H1 (cell line): ENCODE measurements at places on chromosomes 6 and 20. TPM values are rescaled to one million over a fixed set of nuclear protein-coding genes. Genes with fewer than 3 reads are reported as not detected.

- H3K27me3 ChIP-seq: no peaks in the 10 kb centered on the region; the same call in 1 of the 2 replicates
- peaks cover 5% of the 10 kb centered on the region; the same call in 1 of the 2 replicates for H3K36me3 ChIP-seq
- no peak for DNase-seq
Measured at GRCh38 chr6:166647896-166648295, 20.8 kb upstream of the RPS6KA2 start.

- peaks cover 5% of the 10 kb centered on the region; the same call in 1 of the 2 replicates for H3K4me1 ChIP-seq
- H3K27me3 ChIP-seq: no peaks in the 10 kb centered on the region
- H3K27ac ChIP-seq: no peak overlapping the region
- DNase-seq: peak; percentile 37
- H3K4me3 ChIP-seq: no peak overlapping the region
Measured at GRCh38 chr6:20415712-20416454, 14.2 kb downstream of the E2F3 start.

GRCh38 chr6:75378101-75378500, 93.5 kb upstream of the TMEM30A start:
- H3K4me3 ChIP-seq: no peak overlapping the region
- peaks cover 24% of the 10 kb centered on the region; the same call in 1 of the 2 replicates for H3K4me1 ChIP-seq
- no peaks in the 10 kb centered on the region for H3K27me3 ChIP-seq

DNA sequence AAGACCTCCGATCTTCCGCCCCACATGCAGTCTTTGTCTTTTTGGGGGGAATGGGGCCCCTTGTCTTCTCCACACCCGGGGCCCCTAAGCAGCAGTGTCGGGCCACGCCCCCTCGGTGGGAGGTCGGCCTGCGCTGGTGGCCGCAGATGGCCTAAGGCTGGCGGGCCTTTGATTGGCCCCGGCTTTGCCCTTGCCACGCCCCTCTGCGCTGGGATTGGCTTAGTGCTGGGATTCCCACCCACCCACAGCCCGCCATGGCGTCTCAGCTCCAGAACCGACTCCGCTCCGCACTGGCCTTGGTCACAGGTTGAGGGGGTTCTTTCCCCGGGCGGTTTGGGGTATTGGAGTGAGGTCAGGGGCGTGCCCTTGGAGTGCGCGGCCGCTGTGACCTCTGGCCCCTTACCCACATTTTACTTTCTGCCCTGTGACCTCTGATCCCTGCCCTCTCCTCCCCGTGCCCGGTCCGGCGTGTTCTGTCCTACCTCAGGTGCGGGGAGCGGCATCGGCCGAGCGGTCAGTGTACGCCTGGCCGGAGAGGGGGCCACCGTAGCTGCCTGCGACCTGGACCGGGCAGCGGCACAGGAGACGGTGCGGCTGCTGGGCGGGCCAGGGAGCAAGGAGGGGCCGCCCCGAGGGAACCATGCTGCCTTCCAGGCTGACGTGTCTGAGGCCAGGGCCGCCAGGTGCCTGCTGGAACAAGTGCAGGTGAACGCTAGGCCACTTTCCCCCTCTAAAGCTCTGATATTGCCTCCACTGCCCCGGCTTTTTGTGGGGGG, at the start of gene HSD17B8:
Gene HSD17B8 (plus strand): TSS at position 241 of the 776 bp plus-strand sequence. CDS start 14 bp downstream, at position 255.
- peak within 1 kb of the TSS; percentile 71 for H3K4me3 ChIP-seq
- peaks cover 9% of the 10 kb centered on the region for H3K4me1 ChIP-seq
- DNase-seq: peak; percentile 98
- no peak within 1 kb of the TSS for H3K27ac ChIP-seq
- peaks cover 23% of the 10 kb centered on the region; the same call in 1 of the 2 replicates for H3K27me3 ChIP-seq

- H3K4me3 ChIP-seq: no peak overlapping the region
- H3K4me1 ChIP-seq: no peaks in the 10 kb centered on the region
- H3K27ac ChIP-seq: no peak overlapping the region
- DNase-seq: no peak
Measured at GRCh38 chr6:5305968-5306626, 44.8 kb downstream of the FARS2 start.

GRCh38 chr6:83536034-83536646, 23.8 kb downstream of the PRSS35 start:
- H3K27ac ChIP-seq: no peak overlapping the region
- peak; percentile 84 for DNase-seq
- H3K4me1 ChIP-seq: no peaks in the 10 kb centered on the region
- no peaks in the 10 kb centered on the region for H3K27me3 ChIP-seq

DNA sequence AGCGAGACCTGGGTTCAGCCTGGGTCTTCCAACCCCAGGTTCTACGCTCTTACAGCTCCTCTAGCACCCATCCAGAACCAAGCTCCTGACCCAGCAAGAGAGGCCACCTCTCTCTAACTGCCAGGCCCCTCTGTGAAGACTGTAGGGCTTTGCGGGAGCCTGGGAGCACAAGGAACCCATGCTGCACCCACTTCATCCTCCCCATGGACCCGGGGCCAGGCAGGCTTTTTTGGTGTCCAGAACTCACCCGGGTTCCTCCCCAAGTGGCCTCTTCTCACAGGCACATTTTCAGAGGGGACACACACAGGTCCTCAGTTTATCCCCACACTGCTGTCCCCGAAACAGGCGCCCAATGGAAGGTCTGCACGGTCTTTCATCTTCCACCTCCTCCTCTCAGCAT, 145.9 kb downstream of the SYNDIG1 start:
- no peaks in the 10 kb centered on the region; the same call in 1 of the 2 replicates for H3K36me3 ChIP-seq
- no peak for DNase-seq
- no peak overlapping the region for H3K4me3 ChIP-seq
- H3K4me1 ChIP-seq: peaks cover 11% of the 10 kb centered on the region
- H3K27ac ChIP-seq: no peak overlapping the region

DNA sequence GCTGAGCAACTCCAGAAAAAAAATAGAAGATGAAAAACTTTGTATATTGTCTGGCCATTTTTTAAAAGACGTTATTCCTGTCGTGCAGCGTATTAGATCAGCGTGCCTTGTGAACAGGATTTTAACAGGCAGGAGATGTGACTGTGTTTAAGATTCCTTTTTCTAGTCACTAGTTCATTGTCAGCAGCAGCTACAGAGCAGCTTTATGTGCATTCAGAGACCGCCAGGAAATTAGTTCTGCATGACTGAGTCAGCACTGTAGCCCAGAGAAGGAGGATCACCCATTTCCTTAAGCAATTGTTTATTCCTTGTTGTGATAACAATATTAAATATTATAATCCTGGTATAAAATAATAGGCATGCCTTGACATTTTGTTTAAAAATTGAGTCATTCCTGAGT, 75.4 kb upstream of the ADGRB3 start:
- no peaks in the 10 kb centered on the region for H3K27me3 ChIP-seq
- no peak overlapping the region for H3K4me3 ChIP-seq
- no peaks in the 10 kb centered on the region for H3K36me3 ChIP-seq
- no peak for DNase-seq

DNA sequence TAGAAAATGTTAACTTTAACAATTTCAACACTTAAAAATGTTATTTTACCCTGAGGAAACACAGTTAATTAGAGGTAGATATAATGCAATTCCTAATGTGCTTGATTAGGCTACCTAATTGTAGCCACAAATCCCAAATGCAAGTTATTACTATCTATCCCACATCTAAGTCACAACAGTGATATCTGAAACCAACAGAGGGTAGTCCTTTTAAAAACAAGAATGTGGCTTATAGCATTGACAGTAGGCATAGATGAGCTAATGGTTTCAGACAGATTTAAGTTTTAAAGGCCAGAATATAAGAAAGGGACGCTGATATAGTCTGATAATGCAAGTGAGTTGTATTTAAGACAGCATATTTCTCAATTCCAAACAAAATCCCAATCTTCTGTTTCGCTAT, 23.0 kb downstream of the PLN start:
- H3K4me3 ChIP-seq: no peak overlapping the region
- H3K27ac ChIP-seq: no peak overlapping the region
- no peaks in the 10 kb centered on the region for H3K27me3 ChIP-seq
- DNase-seq: no peak
- H3K4me1 ChIP-seq: no peaks in the 10 kb centered on the region
- H3K36me3 ChIP-seq: no peaks in the 10 kb centered on the region; the same call in 1 of the 2 replicates

DNA sequence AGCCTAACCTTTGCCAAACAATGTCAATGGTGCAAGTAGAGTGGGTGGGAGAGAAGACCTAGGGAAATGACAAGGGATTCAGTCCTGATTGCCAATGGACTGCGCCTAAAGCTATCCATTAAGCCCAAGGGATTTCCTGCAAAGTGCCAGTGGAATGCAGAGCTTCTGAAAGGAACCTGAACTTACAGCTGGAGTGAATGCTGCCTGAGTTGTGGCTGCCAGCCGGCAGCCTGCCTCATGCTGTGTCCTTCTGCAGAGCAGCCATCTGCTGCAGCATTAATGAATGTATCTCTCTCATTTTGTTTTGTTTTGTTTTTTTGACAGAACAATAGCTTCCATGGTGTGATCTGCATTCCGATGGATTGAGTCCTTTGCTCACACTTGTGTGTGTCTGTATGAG, 44.7 kb downstream of the SLC35F1 start:
- peak; percentile 50 for DNase-seq
- H3K27me3 ChIP-seq: no peaks in the 10 kb centered on the region
- H3K4me1 ChIP-seq: peaks cover 8% of the 10 kb centered on the region
- no peaks in the 10 kb centered on the region for H3K36me3 ChIP-seq

GRCh38 chr6:34583461-34583860, 27.3 kb upstream of the SPDEF start:
- no peak overlapping the region for H3K4me3 ChIP-seq
- no peaks in the 10 kb centered on the region for H3K27me3 ChIP-seq
- H3K27ac ChIP-seq: no peak overlapping the region
- no peak for DNase-seq
- H3K36me3 ChIP-seq: no peaks in the 10 kb centered on the region

DNA sequence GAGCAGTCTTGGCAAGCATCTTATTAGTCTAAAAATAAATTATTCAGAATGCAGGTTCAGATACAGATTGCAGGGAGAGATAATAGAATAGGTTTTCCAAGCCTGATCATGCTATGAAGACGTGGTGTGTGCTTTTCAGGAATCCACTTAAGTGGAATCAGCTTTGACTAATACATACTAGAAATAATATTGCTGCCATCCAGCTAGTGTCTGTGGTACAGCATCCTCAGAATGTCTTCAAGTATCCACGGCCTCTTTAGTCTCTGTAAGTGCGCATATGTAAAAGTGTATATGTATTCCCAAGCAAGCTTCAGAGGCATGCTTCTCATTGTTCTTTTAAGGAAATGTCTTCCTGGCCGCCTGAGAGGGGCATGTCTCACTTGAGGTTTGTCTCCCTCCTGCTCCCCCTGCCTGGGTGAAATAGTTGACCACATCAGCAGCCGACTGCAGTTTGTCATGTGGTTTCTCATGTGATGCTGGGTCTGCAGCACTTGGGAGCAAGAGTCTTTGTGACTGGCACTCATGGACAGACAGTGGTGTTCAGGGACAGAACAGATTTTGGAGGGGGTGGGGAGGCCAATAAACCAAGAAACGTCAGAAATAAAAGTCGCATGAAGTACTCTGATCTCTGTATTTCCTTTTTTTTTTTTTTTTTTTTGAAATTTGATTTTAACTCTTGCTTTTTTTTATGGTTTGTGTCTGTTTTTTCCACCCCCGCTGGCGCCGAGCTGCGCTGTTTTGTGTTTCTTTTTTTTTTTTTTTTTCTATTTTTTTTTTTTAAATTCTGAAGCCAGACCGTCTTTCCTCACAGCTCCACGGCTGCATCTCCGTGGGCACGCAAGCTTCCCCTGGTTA, 150.8 kb downstream of the PRL start:
- no peaks in the 10 kb centered on the region for H3K27me3 ChIP-seq
- H3K4me3 ChIP-seq: no peak overlapping the region
- peaks cover 31% of the 10 kb centered on the region for H3K4me1 ChIP-seq
- H3K36me3 ChIP-seq: no peaks in the 10 kb centered on the region
- DNase-seq: no peak

DNA sequence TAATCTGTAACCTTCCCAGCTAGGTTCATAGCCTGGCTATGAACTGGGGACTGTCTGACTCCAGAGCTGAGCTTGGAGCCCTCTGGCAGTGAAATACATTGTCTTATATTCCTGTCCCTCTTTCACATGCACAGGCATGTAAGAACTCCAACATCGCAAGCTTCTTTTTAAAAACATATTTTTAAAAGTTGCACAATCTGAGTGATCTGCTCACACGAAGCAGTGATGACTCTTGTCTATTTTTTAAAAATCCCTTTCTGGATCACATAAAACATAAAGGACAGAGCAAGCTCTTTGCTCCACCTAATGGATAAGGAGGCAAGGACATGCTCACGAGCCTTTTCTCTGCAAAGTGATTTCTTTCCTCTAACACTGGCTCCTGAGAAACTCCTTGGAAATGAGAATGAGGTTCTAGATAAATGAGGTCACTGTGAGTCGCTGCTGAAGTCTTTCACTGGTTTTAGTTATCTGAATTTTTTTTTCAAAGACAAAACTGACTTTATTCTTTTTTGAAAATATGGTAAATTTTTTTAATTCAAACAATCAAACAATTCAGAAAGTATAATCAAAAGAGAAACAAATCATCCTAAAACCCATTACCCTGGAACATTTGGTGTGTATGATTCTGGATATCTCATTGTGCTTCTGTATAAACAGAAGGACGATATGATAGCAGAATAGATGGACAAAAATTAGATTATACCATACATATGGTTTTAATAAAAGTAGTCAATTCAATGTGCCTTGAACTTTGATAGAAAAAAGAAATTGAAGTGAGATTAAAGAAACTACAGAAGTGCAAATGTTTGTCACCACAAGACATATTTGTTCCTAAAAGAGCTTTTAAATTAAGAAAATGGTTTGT, 30.8 kb downstream of the IL20RA start:
- H3K4me3 ChIP-seq: no peak overlapping the region
- H3K27ac ChIP-seq: no peak overlapping the region
- H3K36me3 ChIP-seq: no peaks in the 10 kb centered on the region
- DNase-seq: no peak

DNA sequence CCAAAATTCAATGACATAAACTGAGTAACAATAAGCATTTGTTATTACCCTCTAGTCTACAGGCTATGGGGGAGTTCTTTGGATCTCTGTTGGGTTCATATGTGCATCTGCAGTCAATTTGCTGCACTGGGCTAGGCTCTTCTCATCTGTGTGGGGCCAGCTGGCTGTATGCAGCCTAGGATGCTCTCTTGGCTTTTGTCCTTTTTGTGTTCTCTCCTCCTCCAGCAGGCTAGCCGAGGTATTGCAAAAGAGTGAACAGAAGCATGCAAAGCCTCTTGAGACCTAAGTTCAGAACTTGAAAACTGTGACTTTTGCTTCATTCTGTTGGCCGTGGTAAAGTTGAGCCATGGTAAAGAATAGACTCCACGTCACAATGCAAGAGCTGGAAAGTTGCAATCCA, 62.8 kb upstream of the FOXO3 start:
- no peak for DNase-seq
- no peaks in the 10 kb centered on the region for H3K27me3 ChIP-seq
- H3K36me3 ChIP-seq: no peaks in the 10 kb centered on the region

Gene C20orf202
- not detected in 2 replicates for total RNA-seq

Gene RBBP8NL
- total RNA-seq: 0.43 and 0.59 TPM in 2 replicates

Gene TCP11
- not detected in 2 replicates for total RNA-seq

Gene POM121L2
- 0.09 and 0.17 TPM in 2 replicates for total RNA-seq

Gene DZANK1
- total RNA-seq: 9.7 and 9.9 TPM in 2 replicates

Gene PPP1R3G
- 0.09 TPM in 1 of 2 replicates, not detected in the other for total RNA-seq

Gene YIPF3
- total RNA-seq: 77.2 and 78.2 TPM in 2 replicates

Gene DDAH2
- 53.3 and 55.5 TPM in 2 replicates for total RNA-seq
